ENCODE measurements at places on chromosomes 16 and 17.

- DNase-seq, result no peak
Observed at GRCh38 chr17:52024300-52024870, 134.1 kb downstream of the CA10 start.

DNA sequence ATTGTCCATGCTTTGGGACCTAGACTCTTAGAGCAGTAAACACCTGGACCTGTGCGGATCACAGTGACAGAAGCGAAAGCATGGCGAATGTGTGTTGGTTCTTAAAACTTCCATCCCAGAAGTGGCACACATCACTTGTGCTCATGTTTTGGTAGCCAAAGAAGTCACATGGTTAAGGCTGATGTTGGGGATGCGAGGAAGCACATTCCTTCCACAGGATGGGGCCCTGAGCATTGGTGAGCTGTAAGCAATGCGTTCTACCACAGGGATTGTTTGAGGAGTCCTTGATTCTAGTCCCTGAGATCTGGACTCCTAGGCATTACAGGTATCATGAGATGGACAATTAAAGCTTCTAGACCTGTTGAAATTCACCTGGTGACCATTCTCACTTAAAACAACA, 375.9 kb downstream of the UTP18 start:
- DNase-seq, result no peak

- no peak for DNase-seq
Observed at GRCh38 chr16:56042416-56042815, 148.9 kb upstream of the GNAO1 start.

DNA sequence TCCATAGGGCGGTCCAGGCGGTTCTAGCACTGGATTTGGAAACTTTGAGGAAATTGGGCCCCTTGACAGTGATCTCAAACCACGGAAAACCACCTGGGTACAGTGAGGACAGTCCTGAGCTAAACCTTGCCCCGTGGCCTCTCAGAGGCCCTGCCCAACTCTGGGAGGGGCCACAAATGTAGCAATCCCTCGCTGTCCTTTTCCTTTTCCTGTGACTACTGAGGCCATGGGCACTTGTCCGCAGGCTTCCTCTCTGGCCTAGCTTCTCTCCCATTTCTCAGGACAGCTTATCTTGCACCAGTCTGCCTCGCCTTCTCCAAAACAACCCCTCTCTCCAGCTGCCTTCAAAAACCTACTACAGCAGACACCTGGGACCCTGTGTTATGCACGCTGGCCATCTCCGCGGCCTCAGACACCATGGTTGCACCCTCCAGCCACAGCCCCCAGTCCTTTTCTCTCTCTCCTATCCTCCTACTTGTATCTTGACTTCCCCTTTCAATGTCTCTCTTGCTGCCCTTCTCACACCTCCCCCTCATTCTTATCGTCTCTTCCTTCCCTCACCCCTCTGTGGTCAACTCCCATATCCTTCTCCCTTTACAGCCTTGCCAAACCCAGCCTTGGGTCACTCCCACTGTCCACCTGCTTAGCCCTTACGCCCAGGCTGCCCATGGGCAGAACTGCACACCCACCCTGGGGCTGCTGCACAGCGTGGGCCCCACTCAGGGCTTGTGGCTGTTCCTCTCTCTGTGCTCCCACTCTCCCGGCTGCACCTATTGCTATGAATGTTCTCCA, 7.6 kb downstream of the SCPEP1 start:
- DNase-seq, result no peak

- DNase-seq, result no peak
Observed at GRCh38 chr17:33927732-33928133, 327.4 kb upstream of the CCL2 start.

Data from coronary artery (tissue), 2 donors.